Hematopoietic multipotent progenitor cell treated with erythropoietin and hydrocortisone succinate and interleukin-3 and kit ligand, for 17 days (in vitro differentiated cells): ENCODE measurements at places on chromosomes 1 and 21.
A peak's percentile ranks its signal among the peaks of the same experiment; 100 is the strongest.

DNA sequence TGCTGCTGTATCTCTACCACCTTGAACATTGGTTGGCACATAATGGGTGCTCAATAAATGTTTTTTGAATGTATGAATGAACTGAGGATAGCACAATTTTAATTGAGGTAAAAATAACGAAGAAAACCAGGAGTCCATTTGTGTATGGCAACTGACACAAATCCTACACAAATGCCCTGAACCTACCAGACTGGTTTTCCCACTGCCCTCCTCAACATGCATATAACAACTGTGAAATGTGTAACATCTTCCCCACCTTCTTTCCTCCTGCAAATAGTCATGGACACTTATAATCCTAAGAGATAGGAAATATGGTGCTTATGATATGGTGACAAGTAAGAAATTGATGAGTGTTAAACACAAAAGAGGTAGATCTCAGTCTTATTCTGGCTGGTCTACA lies 9.9 kb upstream of the LMO4 start:
- no peak for DNase-seq

- DNase-seq, result peak; percentile 4
These were observed 143.5 kb downstream of the C1orf94 start for GRCh38 chr1:34320053-34320669.

DNA sequence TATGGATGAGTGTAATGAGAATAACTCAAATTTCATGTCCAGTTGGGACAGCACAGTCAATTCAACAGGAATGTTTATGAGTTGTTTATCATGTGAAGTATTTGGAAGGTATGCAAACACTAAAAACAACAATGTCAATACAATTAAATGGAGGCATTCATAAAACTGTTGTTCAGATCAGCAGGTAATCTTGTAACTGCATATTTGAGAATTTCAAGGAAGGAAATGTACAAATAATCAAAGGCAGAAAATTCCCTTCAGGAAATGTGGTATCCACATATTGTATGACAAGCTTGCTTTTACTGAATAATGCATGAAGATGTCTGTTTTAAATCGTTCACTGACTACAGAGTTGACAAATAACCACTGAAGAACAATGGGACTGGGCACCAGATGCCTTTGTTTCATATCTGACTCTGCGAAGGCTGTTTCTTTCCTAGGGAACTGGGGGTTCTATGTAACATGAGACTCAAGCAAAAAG lies 198.3 kb downstream of the LTN1 start:
- DNase-seq, result no peak

- no peak for DNase-seq
These were observed 73.9 kb downstream of the ACTL8 start for GRCh38 chr1:17828991-17829390.
